Activated CD8-positive, alpha-beta T cell treated with anti-CD3 and anti-CD28 coated beads, Interleukin-2, amount 10 ng/mL, durations not matched to agents 7 days and 5 days (primary cell): ENCODE measurements at places on chromosomes 6 and 20.

DNA sequence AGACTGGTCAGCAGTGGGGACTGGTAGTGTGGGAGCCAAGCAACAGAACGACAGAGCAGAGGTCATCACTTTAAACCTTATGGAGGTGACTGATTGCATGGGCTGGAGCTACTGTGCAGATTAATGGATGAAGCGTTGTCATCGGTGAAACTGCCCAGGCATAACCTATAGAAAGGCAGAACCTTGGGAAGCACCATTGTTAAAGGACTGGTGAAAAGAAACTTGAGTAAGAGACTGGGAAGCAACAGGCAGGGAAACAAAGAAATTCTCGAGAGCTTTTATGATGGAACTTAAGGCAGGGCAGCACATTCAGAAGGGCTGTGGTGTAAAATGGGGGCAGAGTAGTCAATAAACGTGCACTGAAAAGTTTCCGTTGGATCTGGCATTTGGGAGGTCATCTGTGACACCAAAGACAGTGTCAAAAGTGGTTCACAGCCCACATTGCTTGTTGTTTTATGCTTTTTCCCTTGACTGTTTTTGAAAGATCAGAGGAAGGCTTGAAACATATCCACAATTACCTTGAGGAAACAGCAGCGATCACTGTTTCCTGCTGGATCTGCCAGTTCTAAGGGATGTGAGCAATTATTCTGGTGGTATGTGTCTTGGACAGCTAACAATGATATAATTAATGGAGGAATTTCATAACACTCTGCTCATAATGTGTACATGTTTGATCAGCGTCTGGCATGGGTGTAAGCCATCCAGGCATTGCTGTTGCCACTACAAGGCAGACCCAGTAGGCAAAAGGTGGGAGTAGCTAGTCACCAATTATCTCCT is 62.7 kb downstream of the LRRC1 start:
- DNase-seq: no peak
- peaks cover 12% of the 10 kb centered on the region for H3K4me1 ChIP-seq
- H3K36me3 ChIP-seq: no peaks in the 10 kb centered on the region
- H3K27me3 ChIP-seq: no peaks in the 10 kb centered on the region

GRCh38 chr6:157811476-157812173 is 11.4 kb upstream of the SNX9 start:
- peaks cover 30% of the 10 kb centered on the region for H3K4me1 ChIP-seq
- H3K27me3 ChIP-seq: peaks cover 11% of the 10 kb centered on the region
- H3K4me3 ChIP-seq: no peak overlapping the region
- peaks cover 3% of the 10 kb centered on the region for H3K36me3 ChIP-seq
- no peak overlapping the region for H3K27ac ChIP-seq
- no peak for DNase-seq

DNA sequence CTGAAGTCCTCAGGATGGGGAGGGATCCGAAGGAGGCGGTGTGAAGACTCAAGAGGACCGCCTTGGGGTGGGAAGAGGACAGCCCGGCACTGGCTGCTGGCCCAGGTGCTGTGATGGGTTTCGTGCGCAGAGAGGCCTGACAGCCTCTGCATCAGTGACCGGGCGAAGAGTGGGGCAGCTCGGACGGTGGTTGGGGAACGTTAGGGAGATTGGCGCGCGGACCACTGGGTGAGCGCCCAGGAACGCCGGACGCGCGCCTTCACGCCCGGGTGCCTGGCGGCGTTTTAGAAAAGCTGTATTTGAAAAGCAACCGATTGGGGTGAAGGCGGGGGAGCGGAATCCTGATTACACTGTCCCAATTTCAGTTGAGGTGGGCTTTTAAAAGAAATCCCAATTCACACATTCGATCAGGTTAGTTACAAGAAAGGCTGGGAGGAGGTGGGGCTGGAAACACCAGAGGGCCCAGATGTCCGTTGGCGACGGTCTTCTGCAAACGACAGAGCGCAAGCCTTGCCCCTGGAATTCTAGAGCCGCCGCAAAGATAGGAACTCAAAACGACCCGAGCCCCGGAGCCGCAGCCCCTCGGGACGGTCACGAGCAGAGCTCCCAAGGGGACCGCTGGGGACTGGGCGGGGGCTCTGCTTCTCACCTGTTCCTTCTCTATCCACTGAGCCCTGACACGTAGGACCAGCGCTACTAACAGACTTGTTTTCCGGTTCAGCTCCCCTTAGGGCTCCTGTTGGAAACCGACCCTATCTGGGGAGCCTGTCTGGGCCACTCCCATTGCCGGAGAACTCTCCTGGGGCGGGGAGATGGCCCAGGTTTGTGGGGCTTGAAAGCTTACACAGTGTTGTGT is 8.5 kb upstream of the TRIM40 start:
- no peak overlapping the region for H3K4me3 ChIP-seq
- H3K36me3 ChIP-seq: no peaks in the 10 kb centered on the region
- no peak overlapping the region for H3K27ac ChIP-seq
- DNase-seq: no peak
- peaks cover 68% of the 10 kb centered on the region for H3K27me3 ChIP-seq
- peaks cover 11% of the 10 kb centered on the region for H3K4me1 ChIP-seq

DNA sequence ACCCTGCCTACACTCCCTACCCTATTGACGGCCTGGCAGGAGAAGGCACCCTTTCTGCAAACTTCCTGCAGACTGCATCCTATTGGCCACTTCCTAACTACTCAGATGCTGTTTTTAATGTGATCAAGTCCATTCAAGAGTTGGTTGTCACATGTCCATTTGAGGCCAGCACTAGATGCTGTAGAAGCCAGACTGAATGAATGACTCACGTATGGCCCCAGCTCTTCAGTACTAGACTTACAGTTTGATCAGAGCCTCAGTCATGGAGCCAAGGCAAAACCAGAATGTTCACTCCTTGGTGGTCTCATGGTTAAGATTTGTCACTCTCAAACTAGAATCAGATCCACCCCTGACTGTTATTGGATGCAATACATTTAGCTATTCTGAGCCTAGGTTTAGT is 101.7 kb downstream of the OPRM1 start:
- no peak overlapping the region for H3K27ac ChIP-seq
- H3K4me1 ChIP-seq: no peaks in the 10 kb centered on the region
- H3K4me3 ChIP-seq: no peak overlapping the region
- no peak for DNase-seq

DNA sequence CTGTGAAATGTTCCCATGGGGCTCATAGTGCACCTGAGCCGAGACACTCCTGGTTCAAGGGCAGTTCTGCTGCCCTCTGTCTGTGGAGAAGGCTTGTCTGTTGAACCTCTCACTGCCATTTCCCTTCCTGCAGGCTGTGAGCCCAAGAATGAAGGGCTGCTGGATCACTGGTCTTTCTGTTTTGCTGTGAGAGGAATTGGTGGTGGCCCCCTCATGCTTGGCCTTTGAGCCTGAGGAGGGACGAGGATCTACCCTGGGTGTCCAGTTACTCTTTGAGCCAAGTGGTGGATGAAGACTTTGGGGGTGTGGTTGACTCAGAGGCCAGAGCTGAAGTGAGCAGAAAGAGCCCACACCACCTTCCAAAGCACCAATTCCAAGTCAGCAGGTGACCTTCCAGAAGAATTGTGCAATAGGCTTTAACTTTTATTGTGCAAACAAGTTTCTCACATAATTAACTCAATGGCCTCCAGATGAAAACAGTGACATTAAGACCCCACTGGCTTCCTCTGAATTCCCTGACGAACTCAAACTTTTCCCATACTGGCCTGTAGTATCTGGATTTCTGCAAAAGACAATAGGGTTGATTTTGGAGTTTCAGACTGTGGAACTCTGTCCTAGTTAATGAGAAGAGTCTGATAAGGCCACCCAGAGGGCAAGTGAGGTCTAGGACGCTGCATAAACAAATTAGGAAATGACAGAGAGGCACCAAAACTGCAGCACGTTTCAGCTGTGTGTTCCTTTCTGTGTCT is 101.5 kb downstream of the PHACTR3 start:
- no peak overlapping the region for H3K4me3 ChIP-seq
- no peak overlapping the region for H3K27ac ChIP-seq
- peaks cover 8% of the 10 kb centered on the region for H3K27me3 ChIP-seq
- no peaks in the 10 kb centered on the region for H3K36me3 ChIP-seq
- no peak for DNase-seq

DNA sequence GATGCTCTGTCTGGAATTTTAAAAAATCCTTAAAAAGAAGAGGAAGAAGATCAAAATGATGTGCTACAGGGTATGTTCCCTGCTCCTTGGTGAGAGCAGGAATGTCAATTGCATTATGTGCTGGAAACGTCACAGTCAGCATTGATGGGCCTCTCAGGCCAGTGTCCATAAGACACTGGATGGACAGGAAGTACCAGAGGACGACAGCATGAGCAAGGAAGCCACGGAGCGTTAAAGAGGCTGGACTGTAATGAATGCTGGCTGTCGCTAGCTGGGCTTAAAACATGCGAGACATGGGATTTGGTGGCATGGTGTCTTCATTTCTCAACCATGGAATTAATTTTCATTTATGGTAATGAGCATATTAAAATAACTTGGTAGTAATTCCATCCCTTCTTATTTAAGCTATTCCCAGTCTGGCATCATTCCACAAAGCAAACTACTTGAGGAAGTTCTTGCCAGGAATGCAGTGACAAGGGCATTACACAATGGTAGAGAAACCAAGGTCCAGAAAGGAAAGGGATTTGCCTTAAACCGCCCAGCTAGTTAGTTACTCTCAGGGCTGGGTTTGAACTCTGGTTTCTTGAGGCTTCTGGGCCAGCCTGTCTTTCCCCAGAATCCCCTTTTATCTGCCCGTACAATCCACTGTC is 166.6 kb upstream of the SOX4 start:
- H3K27ac ChIP-seq: no peak overlapping the region
- no peak for DNase-seq
- H3K36me3 ChIP-seq: no peaks in the 10 kb centered on the region

- H3K36me3 ChIP-seq: no peaks in the 10 kb centered on the region
- DNase-seq: no peak
- H3K27ac ChIP-seq: no peak overlapping the region
- no peaks in the 10 kb centered on the region for H3K27me3 ChIP-seq
- no peak overlapping the region for H3K4me3 ChIP-seq
- no peaks in the 10 kb centered on the region for H3K4me1 ChIP-seq
Measured at GRCh38 chr6:148389086-148389485, 46.4 kb downstream of the SASH1 start.

DNA sequence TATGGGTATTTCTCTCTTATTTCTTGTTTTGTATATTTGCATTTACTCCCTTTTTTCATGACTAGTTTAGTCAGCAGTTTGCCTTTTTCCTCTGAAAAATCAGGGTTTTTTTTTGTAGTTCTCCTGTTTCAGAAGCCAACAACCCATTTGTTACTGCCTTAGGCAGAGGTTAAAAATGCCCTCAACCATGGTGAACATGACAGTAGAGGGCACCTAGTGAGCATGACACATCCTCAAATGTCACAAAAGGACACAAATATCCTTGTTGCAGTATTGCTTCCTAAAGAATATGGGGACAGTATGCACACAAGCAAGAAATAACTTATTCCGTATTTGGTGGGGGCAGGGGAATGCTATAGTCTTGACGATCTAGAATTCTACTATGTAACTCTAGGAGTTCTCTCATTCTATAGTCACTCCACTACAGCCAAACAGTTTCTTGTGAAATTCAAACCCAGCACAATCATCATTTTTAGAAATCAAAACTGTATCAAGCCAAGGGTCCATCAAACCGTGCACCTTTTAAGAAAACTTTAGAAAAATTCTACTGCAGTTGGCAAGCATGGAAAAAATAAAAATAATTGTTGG is 47.0 kb downstream of the GOPC start:
- peaks cover 5% of the 10 kb centered on the region for H3K27me3 ChIP-seq
- peaks cover 8% of the 10 kb centered on the region for H3K4me1 ChIP-seq

GRCh38 chr20:38961530-38962043 is 557 bp upstream of the DHX35 start:
- H3K4me3 ChIP-seq: peak overlapping the region; percentile 92
- peaks cover 28% of the 10 kb centered on the region for H3K4me1 ChIP-seq
- H3K36me3 ChIP-seq: peaks cover 6% of the 10 kb centered on the region
- peak overlapping the region; percentile 96 for H3K27ac ChIP-seq

GRCh38 chr20:61988665-61989064 is 77.0 kb downstream of the TAF4 start:
- H3K27ac ChIP-seq: no peak overlapping the region
- peaks cover 82% of the 10 kb centered on the region for H3K36me3 ChIP-seq
- no peak for DNase-seq
- H3K4me1 ChIP-seq: peaks cover 2% of the 10 kb centered on the region

- no peak overlapping the region for H3K27ac ChIP-seq
- H3K4me3 ChIP-seq: no peak overlapping the region
- H3K27me3 ChIP-seq: no peaks in the 10 kb centered on the region
- no peaks in the 10 kb centered on the region for H3K36me3 ChIP-seq
- H3K4me1 ChIP-seq: peaks cover 10% of the 10 kb centered on the region
Measured at GRCh38 chr6:107129370-107129925, 14.1 kb upstream of the BEND3 start.

DNA sequence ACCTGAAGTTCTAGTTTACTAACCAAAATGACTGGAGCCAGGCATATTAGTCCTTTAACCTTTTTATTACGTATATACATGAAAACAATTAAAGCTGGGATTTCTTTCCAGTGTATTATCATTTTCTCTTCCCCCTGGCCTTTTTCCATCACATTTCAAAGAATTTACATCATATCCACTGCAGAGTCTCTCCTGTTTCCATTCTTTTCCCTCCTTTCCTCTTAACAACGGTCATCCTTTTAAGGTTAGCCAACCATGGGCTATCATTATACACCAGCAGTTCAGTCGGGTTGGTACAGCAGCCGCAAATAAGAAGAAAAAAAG is 104.6 kb downstream of the TFAP2A start:
- no peaks in the 10 kb centered on the region for H3K4me1 ChIP-seq
- H3K36me3 ChIP-seq: no peaks in the 10 kb centered on the region
- H3K27ac ChIP-seq: no peak overlapping the region
- no peak overlapping the region for H3K4me3 ChIP-seq
- no peak for DNase-seq

GRCh38 chr6:98838032-98838431 is 3.7 kb downstream of the POU3F2 start:
- no peak overlapping the region for H3K27ac ChIP-seq
- H3K4me3 ChIP-seq: no peak overlapping the region
- H3K27me3 ChIP-seq: peaks cover 71% of the 10 kb centered on the region
- no peak for DNase-seq

GRCh38 chr6:27414300-27414699 is 25.7 kb downstream of the ZNF391 start:
- no peak for DNase-seq
- no peaks in the 10 kb centered on the region for H3K4me1 ChIP-seq
- H3K27me3 ChIP-seq: peaks cover 4% of the 10 kb centered on the region
- no peak overlapping the region for H3K4me3 ChIP-seq
- peaks cover 1% of the 10 kb centered on the region for H3K36me3 ChIP-seq

DNA sequence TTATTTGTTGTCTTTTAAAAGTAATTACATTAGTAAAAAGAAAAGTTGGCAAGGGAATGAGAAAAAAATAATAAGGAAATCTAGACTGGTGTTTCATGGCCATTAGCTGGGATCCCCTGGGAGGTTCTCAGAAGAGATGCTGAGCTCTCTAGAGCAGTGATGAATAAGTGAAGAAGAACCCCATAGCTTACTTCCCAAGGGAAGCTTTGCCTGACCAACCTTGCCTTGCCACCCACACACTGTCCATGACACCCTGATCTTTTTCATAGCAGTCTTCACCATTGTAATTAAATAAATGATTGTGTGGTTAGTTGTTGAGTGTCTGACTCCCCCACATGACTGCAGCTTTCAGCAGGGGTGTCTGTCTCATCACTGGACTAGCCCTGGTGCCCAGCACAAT is 5.9 kb downstream of the C6orf163 start:
- H3K4me3 ChIP-seq: no peak overlapping the region
- no peaks in the 10 kb centered on the region for H3K27me3 ChIP-seq
- no peak for DNase-seq
- no peak overlapping the region for H3K27ac ChIP-seq
- no peaks in the 10 kb centered on the region for H3K36me3 ChIP-seq
